Left renal cortex interstitium (tissue), 4 donors: ENCODE measurements at places on chromosomes 12 and 14.

- DNase-seq: no peak
Observed at GRCh38 chr12:54543526-54543925, 5.9 kb upstream of the PDE1B start.

GRCh38 chr12:80353254-80353653, 90.8 kb upstream of the PTPRQ start:
- no peak for DNase-seq

- no peak for DNase-seq
Observed at GRCh38 chr14:24274101-24274543, 2.7 kb upstream of the RABGGTA start.

DNA sequence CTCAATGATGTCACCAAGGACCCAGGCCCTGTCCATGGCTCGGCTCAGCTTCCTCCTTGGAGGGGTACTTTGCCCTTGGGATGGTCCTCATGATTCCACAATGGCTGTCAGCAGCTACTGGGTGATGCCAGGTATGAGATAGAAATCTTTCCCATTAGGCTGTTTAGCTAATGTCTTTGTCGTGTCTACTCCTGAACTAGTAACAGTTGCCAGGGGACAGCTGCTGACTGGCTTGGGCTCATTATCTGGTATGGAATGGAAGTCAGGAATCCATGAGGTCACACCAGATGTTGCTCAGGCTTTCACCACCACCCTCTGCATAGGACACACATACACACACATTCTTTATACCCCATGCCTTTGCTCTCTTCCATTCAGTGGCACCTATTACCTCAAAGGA, 9.2 kb downstream of the PRPH start:
- DNase-seq: no peak

- DNase-seq: no peak
Observed at GRCh38 chr12:94553130-94553519, 93.5 kb upstream of the CEP83 start.

DNA sequence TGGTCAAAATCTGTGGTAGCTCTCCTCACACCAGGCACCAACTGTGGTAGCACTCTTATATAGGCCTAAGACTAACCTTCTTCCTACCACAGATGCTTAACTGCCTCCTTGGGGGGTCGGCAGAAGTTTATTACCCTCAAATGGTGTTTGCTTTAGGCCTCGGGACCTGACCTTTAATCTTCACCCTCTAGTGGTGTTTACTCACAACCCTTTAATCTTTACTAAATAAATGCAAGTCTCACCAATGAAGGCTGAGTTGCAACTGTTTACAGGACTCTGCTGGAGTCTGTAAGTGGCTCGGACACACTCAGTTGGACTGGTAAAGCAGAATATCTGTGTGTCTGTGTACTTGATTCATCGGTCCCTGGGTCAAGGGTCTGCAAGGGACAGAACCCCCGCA, 29.4 kb downstream of the CCER1 start:
- DNase-seq: no peak

DNA sequence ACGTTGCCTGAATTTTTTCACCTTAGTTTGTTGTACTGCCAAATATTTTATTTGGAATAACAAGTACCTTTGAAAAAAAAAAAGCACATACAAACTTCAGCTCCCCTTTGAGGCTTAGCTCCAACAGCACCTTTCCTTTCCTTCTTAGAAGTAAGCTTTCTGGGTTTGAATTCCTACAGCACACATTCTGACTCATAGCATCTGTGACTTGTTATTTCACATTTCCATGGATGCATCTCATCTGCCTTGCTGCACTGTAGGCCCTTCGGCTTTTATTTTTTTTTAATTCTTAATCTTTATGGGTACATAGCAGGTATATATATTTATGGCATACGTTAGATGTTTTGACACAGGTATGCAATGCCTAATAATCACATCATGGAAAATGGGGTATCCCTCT, 7.2 kb downstream of the LGALS3 start:
- DNase-seq: no peak

DNA sequence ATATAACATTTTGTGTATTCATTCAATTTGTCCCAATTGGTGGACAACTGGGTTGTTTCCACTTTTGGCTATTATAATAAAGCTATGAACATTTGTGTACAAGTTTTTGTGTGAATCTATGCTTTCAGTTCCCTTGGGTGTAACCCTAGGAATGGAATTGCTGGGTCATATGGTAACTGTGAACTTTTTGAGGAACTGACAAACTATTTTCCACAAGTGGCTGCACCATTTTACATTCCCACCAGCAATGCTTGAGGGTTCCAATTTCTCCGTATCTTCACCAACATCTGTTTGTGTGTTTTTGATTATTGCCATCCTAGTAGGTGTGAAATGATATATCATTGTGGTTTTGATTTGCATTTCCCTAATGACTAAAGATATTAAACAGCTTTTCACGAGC, 13.0 kb downstream of the LPCAT3 start:
- DNase-seq: no peak

GRCh38 chr12:88299567-88300101, 157.5 kb downstream of the TMTC3 start:
- DNase-seq: no peak

GRCh38 chr12:117450209-117450608, 88.8 kb upstream of the NOS1 start:
- no peak for DNase-seq

- no peak for DNase-seq
Observed at GRCh38 chr12:15996254-15996653, 85.1 kb downstream of the DERA start.

DNA sequence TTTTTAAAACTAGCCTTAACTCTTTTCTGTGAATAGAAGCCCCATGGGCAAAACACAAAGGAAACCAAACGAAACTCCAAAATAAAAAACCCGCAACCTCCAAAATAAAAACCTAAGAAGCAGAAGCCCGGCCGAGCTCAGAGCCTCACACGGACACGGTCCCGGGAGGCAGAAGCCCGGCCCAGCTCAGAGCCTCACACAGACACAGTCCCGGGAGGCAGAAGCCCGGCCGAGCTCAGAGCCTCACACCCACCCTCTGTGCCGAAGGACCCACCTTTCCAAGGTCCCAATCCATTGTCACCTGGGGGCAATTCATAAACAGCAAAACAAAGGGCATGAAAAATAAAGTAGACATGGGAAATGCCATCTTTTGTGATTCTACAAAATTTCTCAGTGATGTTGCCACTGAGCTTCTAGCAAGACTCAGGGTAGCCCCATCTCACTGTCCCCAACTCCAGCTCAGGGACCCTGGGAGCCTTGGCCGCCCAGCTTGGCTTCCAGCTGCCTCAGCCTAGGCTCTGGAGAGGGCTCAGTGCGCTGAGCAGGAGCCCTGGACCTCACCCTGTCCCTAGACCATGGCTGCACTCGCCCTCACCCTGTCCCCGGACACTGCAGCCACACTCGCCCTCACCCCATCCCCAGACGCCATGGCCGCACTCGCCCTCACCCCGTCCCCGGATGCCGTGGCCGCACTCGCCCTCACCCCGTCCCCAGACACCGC, 82.2 kb downstream of the GALNT9 start:
- no peak for DNase-seq

DNA sequence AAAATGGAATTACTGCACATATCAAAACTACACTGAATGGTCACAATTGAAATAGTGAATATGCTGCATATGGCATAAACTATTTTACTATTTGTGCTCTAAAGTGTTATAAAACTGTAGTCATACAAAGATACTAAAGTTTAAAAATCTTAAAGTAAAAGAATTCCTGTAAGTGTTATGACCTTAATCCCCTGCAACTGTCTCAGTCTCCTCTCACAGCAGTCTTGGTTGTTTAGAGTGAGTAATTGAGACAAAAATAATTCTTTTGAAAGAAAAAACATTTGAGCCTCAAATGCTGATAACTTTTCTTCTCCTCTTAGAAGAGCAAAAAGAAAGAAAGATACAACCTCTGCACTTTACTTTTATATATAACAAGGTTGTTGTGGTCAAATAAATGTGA, 99.9 kb downstream of the SYT1 start:
- DNase-seq: no peak

- no peak for DNase-seq
Observed at GRCh38 chr12:69779928-69780327, 41.3 kb downstream of the RAB3IP start.

GRCh38 chr14:94690896-94691659, 78.8 kb downstream of the GSC start:
- DNase-seq: no peak

DNA sequence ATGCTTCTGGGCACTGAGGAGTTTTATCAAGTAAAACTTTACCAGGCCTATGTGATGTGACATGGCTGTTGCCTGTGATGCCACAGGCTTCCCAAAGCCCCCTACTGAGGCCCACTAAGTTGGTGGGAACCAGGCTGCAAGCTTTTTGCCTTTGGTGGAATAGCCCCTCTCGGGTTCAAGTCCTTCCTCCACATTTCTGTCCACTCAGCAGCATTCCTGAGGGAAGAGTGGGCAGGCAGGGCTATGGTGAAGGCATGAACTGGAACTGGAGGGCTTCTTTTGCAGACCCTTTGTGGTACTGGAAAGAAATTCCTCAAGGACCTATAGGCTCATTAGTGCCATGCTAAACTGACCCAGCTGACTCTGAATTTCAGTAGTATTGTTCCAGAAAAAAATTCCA, 48.5 kb downstream of the WDR20 start:
- DNase-seq: no peak

DNA sequence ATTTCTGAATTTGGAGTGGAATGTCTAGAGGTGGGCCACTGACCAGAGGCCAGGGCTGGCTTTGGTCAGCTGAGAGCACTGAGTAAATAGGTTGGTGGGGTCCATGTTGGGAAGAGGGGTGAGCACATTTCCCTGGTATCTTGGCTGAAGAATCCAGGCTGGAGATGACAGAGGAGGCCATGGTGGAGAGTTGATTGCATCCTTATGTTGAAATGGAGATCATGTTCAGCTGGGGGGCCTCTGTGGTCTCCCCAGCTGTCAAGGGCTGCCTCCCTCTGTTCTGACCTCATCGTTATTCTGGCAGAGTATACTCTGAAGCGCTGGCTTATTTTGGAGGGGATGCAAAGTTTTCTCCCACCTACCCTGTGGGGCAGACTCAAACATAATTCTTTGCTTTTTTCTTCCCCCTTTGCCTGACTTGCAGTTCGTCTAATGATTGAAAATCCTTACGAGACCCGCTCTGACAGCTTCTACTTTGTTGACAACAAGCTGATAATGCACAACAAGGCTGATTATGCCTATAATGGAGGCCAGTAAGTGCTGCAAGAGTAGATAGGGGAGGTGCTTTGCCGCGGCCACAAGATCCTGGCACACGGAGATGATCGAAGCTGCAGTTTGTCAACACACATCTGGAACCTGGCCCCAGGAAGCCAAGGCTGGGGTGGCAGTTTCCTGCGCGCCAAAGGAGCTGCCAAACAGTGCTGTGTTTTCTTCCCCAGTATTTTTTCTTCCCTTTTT, 6.0 kb upstream of the ACADS start:
- no peak for DNase-seq

DNA sequence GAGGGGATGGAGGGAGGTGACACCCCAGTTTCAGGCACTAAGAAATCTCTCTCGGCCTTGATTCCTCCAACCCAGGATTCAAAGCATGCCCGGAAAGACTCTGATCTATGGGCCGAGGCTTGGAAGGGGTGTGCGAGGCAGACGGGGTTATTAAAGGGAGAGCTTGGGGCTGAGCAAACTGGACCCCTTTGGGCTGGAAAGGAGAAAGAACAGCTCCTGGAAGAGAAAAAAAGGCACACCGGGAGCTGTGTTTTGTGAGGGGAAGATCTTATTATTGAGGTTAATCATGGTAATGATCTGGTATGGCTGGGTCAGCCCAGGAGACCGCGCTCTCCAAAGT, 5.7 kb upstream of the HOXC4 start:
- DNase-seq: no peak

GRCh38 chr12:99087278-99087677, 442.2 kb downstream of the APAF1 start:
- peak; percentile 7 for DNase-seq

DNA sequence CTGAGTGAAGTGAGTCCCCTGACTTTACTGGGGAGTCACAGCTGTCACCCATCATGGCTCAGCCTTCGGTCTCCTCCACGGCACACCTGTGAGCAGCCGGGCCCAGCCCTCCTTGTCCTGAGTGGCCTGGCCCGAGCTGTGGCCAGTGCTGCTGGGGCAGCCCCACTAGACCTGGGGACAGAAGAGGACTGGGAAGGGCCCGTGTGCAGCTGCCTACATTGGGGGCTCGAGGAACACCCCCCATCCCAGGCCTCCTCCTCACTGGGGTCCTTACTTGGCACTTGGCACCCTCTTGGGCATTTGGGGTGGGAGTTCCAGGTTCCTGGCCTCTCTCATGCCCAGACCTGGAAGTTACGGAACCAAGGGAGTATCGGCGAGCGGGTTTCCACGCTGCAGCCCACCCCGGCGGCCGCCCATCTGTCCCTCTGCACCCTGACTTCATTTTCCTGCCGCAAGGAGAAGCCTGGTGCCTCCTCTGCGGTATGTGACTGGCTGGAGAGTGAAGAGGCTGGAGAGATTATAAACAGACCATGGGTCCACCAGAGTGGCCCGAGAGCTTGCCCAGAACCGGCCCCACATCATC, 179.7 kb downstream of the KIF26A start:
- DNase-seq: no peak

DNA sequence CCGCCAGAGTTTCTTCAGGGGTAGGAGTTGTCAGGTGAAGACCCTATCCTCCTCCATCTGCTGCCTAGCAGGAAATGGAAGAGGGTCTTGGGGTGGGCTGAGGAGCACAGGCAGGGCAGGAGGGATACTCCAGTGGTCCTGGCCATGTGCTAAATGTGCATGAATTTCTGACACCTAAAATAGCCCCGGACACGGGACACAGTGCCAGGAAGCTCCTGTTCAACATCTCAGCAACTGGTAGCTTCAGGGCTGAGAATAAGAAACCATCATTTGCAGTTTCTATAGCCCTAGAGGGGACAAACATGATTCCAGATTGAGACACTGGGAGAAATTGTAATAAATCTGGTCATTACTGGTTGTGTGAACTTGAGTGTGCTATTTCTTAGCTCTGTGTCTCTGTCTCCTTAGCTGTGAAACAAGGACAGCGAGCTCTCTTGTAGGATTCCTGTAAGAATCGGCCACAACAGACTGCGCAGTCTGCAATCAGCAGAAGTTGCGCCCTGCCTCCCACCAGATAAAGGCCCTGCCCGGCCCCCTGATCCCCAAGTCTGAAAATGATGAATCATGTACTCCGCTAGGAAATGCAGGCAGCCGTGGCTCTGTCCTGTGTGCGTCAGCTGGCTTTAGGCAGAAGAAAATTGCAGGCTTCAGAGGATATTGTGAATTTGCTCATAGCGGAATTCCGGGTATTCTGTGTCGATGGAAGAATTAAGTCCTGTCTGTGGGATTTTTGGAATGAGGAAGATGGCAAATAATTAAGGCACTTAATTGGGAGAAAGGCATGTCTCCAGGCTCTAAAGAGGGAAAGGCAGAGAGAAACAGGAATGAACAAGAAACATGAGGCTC, 35.2 kb upstream of the MEG3 start:
- DNase-seq: no peak

DNA sequence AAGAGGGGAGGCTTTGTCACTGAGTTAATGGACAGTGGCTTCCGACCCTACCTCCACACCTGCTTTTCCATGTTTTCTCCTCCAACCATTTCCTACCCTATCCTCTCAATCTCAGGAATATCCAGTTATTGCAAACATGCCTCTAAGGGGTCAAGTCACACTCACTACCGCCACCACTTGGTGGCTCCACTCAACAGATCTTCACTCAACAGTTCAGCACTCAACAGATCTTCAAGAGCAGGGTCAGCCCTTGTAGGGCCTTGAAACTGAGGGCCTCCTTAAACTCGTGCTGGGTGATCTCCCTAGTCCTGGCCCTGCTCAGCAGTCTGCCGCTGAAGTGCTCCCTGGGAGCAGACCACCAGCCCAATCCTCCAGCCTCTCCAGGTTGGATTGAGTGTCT, 14.2 kb downstream of the ZNF641 start:
- no peak for DNase-seq

GRCh38 chr14:34023824-34024767, 73.2 kb upstream of the EGLN3 start:
- no peak for DNase-seq
